ENCODE measurements at places on chromosomes 6 and 20. TPM values are rescaled to one million over a fixed set of nuclear protein-coding genes. Genes with fewer than 3 reads are reported as not detected.

The LY6G6C gene
- 0.15 TPM for total RNA-seq

The CRISP2 gene
- not detected for total RNA-seq

The KDM1B gene
- 19.2 TPM for total RNA-seq

The DPPA5 gene
- total RNA-seq, result not detected

The SMOC2 gene
- total RNA-seq, result not detected

The STX11 gene
- 0.15 TPM for total RNA-seq

The NKX2-4 gene
- total RNA-seq, result not detected

The RNF182 gene
- not detected for total RNA-seq

The NRM gene
- 12.4 TPM for total RNA-seq

The CALHM6 gene
- 2.5 TPM for total RNA-seq

The FOXC1 gene
- total RNA-seq, result 3.5 TPM

The MUCL3 gene
- total RNA-seq, result not detected

The ANKRD66 gene
- not detected for total RNA-seq

The CDK19 gene
- 2.5 TPM for total RNA-seq

The SRSF6 gene
- 33.8 TPM for total RNA-seq

The SMLR1 gene
- not detected for total RNA-seq

The BMP5 gene
- total RNA-seq, result not detected

The SPDEF gene
- 0.08 TPM for total RNA-seq

The MROH8 gene
- total RNA-seq, result not detected

The RAET1G gene
- total RNA-seq, result 7.6 TPM

The OR2J3 gene
- not detected for total RNA-seq

The HM13 gene
- total RNA-seq, result 61.0 TPM

The SLC52A3 gene
- not detected for total RNA-seq

The FABP7 gene
- not detected for total RNA-seq

The SLC24A3 gene
- 0.08 TPM for total RNA-seq

The RAD21L1 gene
- total RNA-seq, result not detected

The MACROD2 gene
- total RNA-seq, result 0.16 TPM

The ADGB gene
- not detected for total RNA-seq

The BRPF3 gene
- 2.5 TPM for total RNA-seq

The PRL gene
- total RNA-seq, result not detected

The NNAT gene
- 0.30 TPM for total RNA-seq

The FOXF2 gene
- 0.49 TPM for total RNA-seq

The LRRC73 gene
- 0.16 TPM for total RNA-seq

All from hair follicular keratinocyte (primary cell).